HFF-Myc (cell line): ENCODE measurements at places on chromosomes 13 and 19.

DNA sequence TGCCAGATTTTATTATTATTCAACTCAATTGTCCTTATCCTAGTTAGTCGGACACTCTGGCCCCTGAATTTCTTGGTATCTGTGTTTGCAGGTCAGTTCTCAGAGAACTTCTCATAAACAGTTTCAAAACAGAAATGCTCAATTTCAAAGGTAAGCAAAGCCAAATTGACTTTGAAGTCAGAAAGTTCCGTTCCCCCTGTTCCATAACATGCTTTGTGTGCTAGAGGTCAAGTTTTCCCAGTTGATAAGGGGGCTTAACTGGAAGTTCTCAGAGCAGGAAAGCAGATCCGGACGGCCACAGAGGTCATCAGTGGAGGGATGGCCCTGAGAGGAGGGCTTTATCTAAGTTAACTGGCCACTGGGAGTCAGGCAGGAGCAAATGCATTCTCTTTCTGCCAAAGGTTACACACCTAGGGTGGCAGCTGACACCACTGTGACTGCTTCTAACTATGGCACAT, 417.2 kb downstream of the COG6 start:
- DNase-seq, result no peak

- no peak for DNase-seq
Measured at GRCh38 chr13:75161804-75162203, 320.2 kb downstream of the TBC1D4 start.

DNA sequence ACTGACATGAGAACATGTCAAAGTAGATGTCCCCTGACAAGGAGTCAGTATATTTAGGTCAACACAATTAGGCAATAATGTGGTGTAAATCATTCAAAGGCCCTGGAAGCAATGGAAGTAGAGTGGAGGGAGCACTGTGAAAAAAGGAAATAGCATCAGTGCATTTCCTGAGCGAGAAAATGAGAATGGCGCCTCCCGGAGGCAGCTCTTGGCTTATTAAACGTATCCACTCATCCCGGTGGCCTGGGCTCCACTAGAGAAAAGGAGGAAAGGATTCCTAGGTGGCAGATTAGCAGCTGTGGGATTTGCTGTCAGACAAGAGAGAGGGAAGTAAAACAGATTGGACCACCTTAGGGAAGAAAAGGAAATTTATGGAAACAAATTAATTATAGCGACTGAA, 173.7 kb upstream of the TMTC4 start:
- DNase-seq, result no peak

- DNase-seq, result no peak
Measured at GRCh38 chr13:44243198-44243857, 130.3 kb upstream of the SERP2 start.

DNA sequence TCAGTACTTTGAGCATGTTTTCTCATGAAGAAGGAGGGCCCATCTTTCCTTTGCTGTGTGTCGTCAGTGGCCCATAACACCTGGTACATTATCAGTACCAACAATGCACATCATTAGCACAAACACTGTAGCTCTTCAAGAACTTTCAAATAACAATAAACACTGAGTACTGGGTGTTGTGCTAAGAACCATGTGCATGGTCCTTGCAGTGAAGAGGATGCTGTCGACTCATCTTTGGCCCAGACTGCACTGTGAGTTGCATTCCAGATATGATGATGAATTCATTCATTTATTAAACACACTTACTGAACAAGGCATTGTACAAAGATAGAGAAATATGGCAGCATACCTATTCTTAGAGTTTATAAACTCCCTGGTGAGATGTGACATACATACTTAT, 55.8 kb downstream of the FLT3 start:
- no peak for DNase-seq
